ENCODE measurements at places on chromosomes 4 and X. TPM values are rescaled to one million over a fixed set of nuclear protein-coding genes. Genes with fewer than 3 reads are reported as not detected.

SMIM31 gene
- polyA plus RNA-seq: not detected

CTAG2 gene
- polyA plus RNA-seq: 6.8 TPM

SMIM43 gene
- 0.11 TPM for polyA plus RNA-seq

FGG gene
- 3.2 TPM for polyA plus RNA-seq

IL21 gene
- polyA plus RNA-seq: not detected

GRCh38 chr4:102623622-102624021, 122.5 kb downstream of the NFKB1 start:
- DNase-seq: no peak

DNA sequence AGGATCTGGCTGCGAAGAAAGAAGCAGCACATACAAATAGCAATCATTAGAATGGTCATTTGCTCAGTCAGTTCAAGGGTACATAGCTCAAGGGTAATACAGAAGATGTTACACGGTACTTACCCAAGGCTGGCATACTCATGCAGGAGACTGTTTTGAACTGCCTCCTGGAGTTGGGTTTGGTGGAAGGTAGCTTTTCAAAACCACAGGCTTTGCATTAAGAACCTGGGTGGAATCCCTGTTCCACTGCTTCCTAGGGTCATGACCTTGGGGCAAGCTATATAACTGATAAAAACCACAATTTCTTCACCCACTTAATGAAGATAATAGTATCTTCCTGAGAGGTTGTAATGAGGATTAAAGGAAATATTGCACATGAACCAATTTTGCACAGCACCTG, 36.5 kb downstream of the TBC1D9 start:
- DNase-seq: no peak

GRCh38 chr4:6876440-6876839, 33.2 kb upstream of the TBC1D14 start:
- no peak for DNase-seq

DNA sequence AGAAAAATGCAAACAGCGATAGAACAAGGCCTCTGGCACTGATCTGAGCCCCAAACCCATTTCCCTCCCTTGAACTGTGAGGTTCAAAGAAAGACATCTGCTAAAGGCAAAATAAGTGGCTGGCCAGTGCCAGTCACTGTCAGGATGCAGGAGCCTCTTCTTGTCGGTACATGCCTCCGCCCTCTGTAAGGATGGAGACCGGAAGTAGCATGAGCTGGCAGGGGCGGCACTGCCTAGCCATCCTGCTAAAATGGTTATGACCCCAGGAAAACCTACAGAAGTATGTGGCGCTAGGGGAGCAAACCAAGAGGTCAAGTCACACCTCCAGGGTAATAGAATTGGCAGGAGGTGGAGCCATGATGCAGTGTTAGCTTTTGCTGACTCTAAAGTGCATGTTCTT, 180.3 kb downstream of the DCLK2 start:
- no peak for DNase-seq

DNA sequence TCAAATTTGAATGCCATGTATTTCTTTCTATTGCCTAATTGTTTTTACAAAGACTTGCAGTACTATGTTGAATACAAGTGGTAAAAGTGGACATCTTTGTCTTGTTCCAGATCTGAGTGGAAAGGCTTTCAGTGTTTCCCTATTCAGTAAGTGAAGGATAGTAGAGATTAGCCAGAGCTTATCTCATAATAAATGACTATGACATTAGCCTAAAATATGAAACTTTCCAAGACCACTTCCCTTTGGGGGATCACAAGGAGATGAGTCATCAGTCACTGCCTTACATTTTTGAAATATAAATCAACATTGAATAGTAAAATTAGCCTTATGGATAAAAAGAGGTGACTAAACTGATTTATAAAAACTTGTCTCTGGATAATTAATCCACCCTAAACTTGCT, 554.1 kb upstream of the MAGEB2 start:
- no peak for DNase-seq

GRCh38 chr4:7207628-7208231, 15.4 kb downstream of the SORCS2 start:
- DNase-seq: no peak

DNA sequence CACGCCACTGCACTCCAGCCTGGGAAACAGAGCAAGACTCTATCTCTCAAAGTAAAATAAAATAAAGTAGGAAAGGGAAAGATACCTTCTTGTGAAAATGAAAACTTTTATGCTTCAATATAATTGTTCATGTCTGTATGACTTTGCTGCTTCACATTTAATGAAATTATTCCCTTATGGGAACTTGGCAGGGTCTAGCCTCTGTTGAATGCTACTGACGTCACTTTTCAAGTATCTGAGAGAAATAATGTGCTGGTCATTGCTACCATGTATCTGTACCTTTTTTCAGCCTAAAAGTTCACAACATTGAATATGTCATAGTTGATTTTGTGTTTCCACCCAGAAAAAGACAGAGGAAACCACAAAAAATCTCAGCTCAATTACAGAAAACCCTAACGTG, 65.2 kb downstream of the PRDM5 start:
- DNase-seq: no peak

- DNase-seq: no peak
Observed at GRCh38 chr4:69849297-69849696, 10.6 kb downstream of the SULT1E1 start.

DNA sequence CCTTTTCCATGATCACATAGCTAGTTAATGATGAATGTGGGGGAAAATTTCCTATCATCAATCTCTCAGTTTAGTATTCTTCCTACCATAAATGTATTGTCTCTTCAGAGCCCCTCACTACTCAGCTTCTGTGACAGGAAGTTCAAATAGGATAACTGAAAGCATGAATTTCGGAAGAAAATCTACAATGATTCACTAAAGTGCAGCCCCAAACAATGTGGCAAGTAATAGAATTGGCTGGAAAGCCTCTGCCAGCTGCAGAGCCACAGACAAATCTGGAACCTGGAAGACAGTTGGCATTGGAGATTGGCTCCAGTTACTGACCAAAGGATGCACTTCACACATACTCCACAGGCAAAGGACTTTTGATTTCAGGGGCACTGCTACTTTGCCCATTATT, 35.2 kb downstream of the EGF start:
- no peak for DNase-seq

All from ovary (tissue), 10 donors.